ENCODE measurements at places on chromosomes 16 and 17. TPM values are rescaled to one million over a fixed set of nuclear protein-coding genes. Genes with fewer than 3 reads are reported as not detected.

The SRR gene
- total RNA-seq, result 20.8 TPM

The ENPP7 gene
- not detected for total RNA-seq

The IRX3 gene
- total RNA-seq, result 0.12 TPM

The HEATR9 gene
- total RNA-seq, result not detected

The NETO2 gene
- 9.6 TPM for total RNA-seq

The KRTAP1-1 gene
- total RNA-seq, result 0.87 TPM

The CNGB1 gene
- not detected for total RNA-seq

All from uterine smooth muscle cell (primary cell).